ENCODE measurements at places on chromosomes 4 and X. TPM values are rescaled to one million over a fixed set of nuclear protein-coding genes. Genes with fewer than 3 reads are reported as not detected.

The ZDHHC15 gene
- 19.4 TPM for total RNA-seq

The SPANXB1 gene
- total RNA-seq, result not detected

The DCHS2 gene
- 6.3 TPM for total RNA-seq

The CSAG1 gene
- not detected for total RNA-seq

The CLDN2 gene
- not detected for total RNA-seq

The CNOT6L gene
- total RNA-seq, result 52.9 TPM

The FRAS1 gene
- 16.0 TPM for total RNA-seq

The GPC3 gene
- total RNA-seq, result 1.3 TPM

The NLGN3 gene
- 29.1 TPM for total RNA-seq

The ATP1B4 gene
- total RNA-seq, result not detected

The H2BW2 gene
- total RNA-seq, result not detected

The SCRG1 gene
- total RNA-seq, result 3.1 TPM

The HAND2 gene
- total RNA-seq, result not detected

The ANXA3 gene
- total RNA-seq, result 2.5 TPM

The MCTS1 gene
- 32.2 TPM for total RNA-seq

The FAT4 gene
- total RNA-seq, result 162 TPM

The SSX4B gene
- not detected for total RNA-seq

The TRIM60 gene
- not detected for total RNA-seq

The YY2 gene
- total RNA-seq, result 4.4 TPM

The HSPA4L gene
- 15.7 TPM for total RNA-seq

The CXCL1 gene
- not detected for total RNA-seq

The SUPT20HL2 gene
- not detected for total RNA-seq

The MAGEB10 gene
- total RNA-seq, result not detected

The ANK2 gene
- total RNA-seq, result 1,069 TPM

The MGARP gene
- total RNA-seq, result 0.94 TPM

The MAGEA4 gene
- total RNA-seq, result not detected

The GABRQ gene
- 1.3 TPM for total RNA-seq

The PCDH18 gene
- 17.8 TPM for total RNA-seq

The XG gene
- not detected for total RNA-seq

The RHOXF2 gene
- not detected for total RNA-seq

The STPG2 gene
- 4.1 TPM for total RNA-seq

All from parietal lobe (tissue), 2 donors.